ENCODE measurements at places on chromosomes 4 and X. TPM values are rescaled to one million over a fixed set of nuclear protein-coding genes. Genes with fewer than 3 reads are reported as not detected.

GRCh38 chr4:156295676-156296195, 342.1 kb upstream of the CTSO start:
- no peak for DNase-seq

DNA sequence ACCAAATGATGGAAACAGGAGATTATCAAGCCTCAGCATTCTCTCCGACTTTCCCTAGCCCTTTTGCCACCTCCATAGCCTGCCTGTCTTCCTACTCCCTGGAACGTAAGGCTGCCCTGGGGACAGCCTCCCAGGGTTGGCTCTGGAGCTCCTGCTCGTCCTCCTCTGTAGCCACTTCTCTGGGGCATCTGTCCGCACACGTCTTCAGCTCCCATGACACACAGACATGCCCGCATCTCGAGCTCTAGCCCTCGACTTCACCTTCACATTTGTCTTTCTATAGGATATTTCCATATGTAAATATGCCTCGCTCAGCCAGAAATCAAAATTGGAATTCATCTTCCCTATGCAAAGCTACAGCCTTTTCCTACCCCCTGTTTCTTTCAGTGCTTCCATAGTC, 67.7 kb downstream of the TSC22D3 start:
- no peak for DNase-seq

Gene CENPVL1
- not detected for total RNA-seq

GRCh38 chr4:118834070-118834469, 1.9 kb downstream of the SEC24D start:
- no peak for DNase-seq

GRCh38 chrX:4320436-4320947, 607.0 kb upstream of the PRKX start:
- DNase-seq, result no peak

Gene BEX5
- not detected for total RNA-seq

GRCh38 chr4:23888421-23889319, 1.2 kb downstream of the PPARGC1A start:
- DNase-seq, result no peak

DNA sequence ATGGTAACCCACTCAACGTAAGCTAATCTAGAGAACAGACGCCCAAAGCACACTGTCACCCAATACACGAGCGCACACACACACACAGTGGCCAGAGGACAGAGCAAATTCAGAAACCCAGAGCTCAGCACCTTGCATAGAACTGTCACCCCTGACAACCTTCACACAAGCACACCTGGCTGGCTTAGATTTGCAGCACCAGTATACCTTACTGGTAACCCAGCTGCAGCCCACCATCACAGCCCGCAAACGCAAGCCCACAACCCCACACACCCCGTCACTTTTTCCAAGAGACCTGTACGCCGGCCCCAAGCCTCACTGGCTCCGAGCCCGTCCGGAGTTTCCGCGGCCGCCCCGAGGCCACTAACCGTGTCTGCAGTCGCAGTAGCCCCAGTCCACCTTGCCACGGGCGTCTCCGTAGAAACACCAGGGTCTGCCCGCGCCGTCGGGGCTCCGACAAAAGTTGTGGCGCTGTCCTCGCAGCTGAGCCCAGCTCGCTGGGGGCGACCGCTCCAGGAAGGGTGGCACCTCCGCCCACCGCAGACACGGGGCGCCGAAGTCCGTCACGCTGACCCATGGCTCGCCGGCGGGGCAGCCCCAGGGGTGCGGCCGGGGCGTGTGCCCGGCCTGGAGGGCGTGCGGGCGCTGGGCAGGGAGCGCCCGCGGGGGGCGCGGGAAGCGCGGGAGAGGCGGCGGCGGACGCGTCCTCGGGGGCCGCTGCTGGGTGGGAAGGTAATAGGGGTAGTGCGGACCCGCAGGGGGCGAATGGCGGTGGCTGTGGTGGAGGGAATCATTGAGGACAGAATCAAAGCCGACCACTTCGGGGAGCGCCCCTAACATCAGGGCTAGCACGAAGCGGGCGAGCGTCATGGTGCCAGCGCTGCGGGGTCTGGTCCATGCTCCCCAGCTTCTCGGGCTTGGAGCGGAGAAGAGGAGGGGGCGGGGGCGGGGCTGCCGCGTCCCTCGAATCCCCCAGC, 664 bp downstream of the PRSS12 start:
- DNase-seq, result no peak

DNA sequence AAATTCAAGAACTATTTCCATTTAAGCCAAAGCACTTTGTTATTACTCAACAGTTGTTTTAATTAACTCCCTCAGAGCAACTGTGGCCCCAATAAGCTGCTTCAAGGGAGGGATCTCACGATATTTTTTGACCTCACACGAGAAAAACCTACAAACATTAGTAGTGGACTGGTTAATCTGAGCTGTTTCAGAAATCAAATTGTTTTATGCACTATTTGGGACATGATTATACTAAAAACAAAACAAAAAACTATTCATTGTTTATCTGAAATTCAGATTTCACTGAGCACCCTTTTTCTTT, 74.3 kb downstream of the DCHS2 start:
- DNase-seq, result no peak

DNA sequence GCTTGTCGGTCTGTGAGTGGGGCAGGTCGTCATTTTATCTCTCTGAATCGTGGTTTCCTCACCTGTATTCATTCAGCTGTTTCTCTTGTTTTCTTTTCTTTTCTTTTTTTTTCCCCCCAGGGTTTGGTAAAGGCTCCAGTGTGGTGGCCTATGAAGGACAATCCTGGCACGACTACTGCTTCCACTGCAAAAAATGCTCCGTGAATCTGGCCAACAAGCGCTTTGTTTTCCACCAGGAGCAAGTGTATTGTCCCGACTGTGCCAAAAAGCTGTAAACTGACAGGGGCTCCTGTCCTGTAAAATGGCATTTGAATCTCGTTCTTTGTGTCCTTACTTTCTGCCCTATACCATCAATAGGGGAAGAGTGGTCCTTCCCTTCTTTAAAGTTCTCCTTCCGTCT, 41.4 kb downstream of the MAP7D3 start:
- no peak for DNase-seq

DNA sequence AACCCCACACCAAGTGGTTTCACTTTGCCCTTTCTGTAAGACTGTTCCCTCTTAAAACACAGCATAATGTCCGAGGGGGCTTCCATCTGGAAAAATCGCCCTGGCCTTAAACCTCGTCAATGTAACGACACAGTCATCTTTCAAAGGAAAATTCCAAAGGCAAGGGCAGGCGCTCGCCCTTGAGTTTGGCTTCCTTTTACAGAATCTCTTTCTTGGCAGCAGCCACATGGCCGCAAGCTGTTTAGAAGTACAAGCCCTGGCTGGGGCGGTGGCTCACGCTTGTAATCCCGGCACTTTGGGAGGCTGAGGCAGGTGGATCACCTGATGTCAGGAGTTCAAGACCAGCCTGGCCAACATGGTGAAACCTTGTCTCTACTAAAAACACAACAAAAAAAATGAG, 27.1 kb upstream of the GRPEL1 start:
- no peak for DNase-seq

Gene BTK
- total RNA-seq, result 96.3 TPM

DNA sequence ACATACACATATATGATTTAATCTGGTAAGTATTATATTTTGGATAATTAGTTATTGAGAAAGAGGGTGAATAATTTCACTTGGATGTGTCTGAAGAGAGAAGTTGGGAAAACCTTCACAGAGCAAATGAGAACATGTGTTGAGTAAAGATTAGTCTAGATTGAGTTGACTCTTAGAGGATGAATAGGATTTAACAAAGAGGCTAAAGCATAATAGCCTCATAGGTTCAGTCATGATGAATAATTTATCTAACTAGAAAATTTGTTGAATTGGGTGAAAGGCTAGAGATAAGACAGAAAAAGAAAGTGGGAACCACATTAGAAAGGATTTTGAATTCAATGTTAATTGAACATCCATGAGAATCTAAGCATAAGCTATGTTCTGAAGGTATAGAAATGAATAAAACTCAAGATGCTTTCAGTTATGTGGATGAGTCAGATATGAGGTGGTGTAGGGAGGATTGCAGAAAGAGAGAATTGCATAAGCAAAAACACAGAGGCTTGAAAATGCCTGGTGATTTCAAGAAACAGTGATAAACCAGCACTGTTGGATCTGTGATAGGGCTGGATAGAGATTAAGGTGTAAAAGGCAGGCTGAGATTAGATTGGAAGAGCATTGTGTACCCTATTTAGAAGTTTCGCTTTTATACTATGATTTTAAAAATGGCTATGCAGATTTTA, 207.6 kb upstream of the NR3C2 start:
- no peak for DNase-seq

GRCh38 chrX:69136546-69137331, 28.5 kb downstream of the PJA1 start:
- DNase-seq, result no peak

Gene SLC25A4
- total RNA-seq, result 45.0 TPM

Gene SPANXC
- not detected for total RNA-seq

Gene LAP3
- total RNA-seq, result 134 TPM

GRCh38 chr4:143270256-143270838, 66.3 kb upstream of the GAB1 start:
- no peak for DNase-seq

- no peak for DNase-seq
Observed at GRCh38 chrX:43581167-43581566, 74.9 kb upstream of the MAOA start.

GRCh38 chr4:23717528-23718248, 172.2 kb downstream of the PPARGC1A start:
- no peak for DNase-seq

GRCh38 chr4:165331823-165332222, 4.4 kb downstream of the MSMO1 start:
- no peak for DNase-seq

- DNase-seq, result no peak
Observed at GRCh38 chr4:74114234-74114633, 15.2 kb upstream of the CXCL2 start.

Gene MAGEC3
- not detected for total RNA-seq

DNA sequence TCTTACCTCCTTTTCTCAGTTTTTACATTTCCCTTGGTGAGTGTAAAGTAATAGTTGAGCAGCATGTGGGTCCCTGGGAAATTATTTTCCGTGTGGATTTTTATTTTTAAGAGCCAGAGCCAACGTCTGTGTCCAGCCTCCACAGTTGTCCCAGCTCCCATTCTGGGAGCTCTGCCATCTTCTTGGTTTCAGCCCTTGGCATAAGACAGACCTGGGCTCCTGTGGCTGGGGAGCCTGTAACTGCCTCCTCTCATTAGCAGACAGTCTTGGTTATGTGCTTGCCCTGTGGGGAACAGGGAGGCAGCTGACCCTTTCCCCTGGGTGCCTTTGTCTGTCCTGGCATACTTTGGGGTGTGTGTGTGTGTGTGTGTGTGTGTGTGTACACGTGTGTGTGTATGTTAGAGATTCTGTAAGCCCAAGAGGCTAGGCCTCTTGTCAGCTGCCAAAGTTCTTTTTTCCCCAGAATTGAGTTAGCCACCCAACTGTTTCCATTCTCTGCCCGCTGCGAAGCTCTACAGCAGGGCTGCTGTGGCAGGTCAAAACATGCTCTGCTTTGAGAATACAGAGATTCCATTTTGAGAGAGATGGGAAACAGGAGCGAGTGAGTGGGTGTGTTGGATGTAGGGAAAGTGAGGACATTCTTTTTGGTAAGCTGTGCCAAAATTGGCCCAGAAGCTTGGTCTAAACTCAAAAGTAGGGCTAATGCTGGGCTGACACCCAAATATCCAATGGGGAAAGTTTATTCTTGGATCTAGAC, 140.7 kb downstream of the TMEM164 start:
- DNase-seq, result no peak

DNA sequence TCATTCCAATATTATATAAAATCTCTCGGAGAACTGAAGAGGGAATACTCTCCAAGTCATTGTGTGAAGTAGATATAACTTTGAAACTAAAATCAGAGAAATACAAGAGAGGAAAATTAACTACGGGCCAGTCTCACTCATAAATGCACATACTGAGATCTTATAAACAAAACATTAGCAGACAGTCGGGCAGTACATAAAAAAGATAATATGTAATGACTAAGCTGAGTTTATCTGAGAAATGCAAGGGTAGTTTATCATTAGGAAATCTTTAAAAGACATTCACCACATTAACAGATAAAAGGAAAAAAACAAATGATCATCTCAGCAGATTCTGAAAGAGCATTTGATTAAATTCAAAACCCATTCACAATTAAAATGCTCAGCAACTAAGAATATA, 116.7 kb downstream of the NYX start:
- no peak for DNase-seq

DNA sequence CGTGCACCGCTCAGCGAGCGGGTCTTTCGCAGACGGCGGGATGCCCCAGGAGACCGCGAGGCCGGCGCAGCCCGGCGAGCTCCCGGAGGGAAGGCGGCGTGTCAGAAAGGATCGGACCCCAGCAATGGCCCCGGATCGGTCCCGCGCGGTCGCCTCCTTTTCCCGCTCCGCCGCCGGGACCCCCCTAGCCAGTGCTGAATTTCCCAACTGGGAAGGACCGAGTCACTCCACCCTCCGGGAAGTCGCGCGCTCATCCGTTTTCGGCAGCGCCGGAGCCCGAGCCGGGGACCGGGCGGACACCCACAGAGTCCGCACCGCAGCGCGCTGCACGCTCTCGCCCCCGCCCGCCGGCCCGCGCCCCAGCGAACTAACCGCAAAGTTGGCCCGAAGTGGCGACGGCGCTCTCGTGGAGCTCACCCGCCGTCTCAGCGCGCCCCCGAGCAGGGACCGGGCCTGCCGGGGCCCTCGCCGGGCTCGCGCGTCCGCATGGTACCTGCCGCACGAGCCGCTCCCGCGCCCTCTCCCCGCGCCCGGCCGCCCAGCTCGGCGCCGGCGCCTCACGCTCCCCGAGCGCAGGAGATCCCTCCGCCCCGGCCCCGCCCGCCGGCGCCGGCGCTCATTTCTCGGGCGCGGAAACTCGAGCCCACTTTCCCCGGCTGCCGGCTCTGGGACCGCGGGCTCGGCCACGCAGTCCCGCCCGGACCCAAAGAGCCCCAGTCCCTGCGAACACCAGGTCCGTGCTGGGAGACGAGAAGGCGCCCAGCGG, at the start of gene FAT1:
TSS of gene FAT1 (minus strand) at position 565 of the 766 bp plus-strand sequence. CDS start 14,029 bp downstream, outside the sequence.
- DNase-seq, result no peak

GRCh38 chr4:183838987-183839712, 66.0 kb upstream of the STOX2 start:
- no peak for DNase-seq

Gene ANOS1
- 0.08 TPM for total RNA-seq

Gene TRIM60
- not detected for total RNA-seq

Gene GATA1
- 0.36 TPM for total RNA-seq

GRCh38 chr4:112492321-112492720, 23.7 kb downstream of the NEUROG2 start:
- DNase-seq, result no peak

GRCh38 chr4:100746141-100746739, 228.4 kb upstream of the EMCN start:
- DNase-seq, result no peak

GRCh38 chr4:72875138-72875537, 194.4 kb downstream of the COX18 start:
- DNase-seq, result no peak

All from GM12878 (cell line).